ENCODE measurements at places on chromosomes 5 and 9.

- no peak for DNase-seq
Measured at GRCh38 chr9:90799271-90799852, 2.3 kb upstream of the SYK start.

- DNase-seq, result no peak
Measured at GRCh38 chr5:31104775-31105174, 88.7 kb upstream of the CDH6 start.

DNA sequence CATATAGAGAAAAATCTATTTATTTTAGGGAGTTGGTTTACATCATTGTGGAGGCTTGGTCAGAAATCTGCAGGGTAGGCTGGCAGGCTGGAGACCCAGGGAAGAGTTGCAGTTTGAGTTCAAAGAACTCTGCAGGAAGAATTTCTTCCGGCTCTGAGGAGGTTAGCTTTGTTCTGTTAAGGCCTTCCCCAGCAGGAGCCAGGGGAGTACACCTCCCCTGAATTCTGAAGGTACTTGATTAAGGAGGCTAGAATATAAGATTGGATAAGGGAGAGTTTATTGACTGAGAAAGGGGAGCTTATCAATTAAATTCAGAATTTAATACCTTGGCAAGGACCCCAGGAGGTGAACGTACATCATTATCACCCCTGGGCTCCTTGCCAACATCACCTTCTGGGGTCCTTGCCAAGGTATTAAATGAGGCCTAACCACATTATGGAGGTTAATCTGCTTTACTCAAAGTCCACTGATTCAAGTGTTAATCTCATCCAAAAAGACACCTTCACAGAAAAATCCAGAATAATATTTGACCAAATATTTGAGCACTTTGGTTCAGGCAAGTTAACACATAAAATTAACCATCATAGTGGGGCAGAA lies 351.7 kb downstream of the CWC27 start:
- DNase-seq, result no peak

- DNase-seq, result no peak
Measured at GRCh38 chr9:95087659-95088242, 229.8 kb downstream of the FANCC start.

DNA sequence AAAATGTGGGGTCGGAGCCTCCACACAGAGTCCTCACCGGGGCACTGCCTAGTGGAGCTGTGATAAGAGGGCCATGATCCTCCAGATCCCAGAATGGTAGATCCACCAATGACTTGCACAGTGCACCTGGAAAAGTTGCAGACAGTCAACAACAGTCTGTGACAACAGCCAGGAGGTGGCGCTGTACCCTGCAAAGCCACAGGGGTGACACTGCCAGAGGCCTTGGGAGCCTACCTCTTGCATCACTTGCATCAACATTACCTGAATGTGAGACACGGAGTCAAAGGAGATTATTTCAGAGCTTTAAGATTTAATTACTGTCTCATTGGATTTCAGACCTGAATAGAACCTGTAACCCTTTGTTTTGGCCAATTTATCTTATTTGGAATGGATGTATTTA lies 614.1 kb upstream of the CDH9 start:
- DNase-seq, result no peak

DNA sequence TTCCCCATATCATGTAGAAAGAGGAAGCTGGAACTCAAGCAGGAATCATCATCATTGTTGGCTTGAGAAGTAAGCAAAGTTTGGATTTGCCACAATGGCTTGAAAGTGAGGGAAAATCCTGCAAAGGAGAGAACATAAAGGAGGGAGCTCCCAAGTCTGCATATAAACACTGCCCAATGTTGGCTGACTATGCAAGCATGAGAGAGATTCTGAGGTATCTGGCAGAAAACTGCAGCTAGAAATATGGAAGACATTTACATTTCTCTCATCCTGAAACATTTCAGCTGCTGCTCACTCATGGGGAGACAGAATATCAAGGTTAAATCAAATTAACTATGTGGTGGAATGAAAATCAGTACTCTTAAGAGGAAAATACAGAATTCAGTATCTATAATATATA lies 415.6 kb upstream of the TNC start:
- DNase-seq, result no peak

DNA sequence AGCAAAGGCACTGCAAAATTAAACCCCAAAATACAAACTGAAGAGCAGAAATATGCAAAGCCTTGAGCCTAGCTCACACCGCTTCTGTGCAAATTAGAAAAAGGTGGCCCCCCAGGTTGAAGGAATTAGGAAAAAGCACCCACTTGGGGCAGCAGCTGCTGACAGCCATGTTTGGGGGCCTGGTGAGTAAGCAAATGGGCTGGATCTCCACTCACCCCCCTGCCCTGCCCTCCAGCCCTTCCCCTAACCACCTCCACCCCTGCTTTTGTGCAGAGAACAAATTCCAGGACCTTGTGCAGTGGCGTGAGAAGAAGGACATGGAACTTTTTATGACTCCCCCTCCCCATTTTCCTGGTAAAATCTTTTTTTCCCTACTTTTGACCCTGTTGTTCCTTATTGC lies 92.0 kb upstream of the DNAH5 start:
- no peak for DNase-seq

- no peak for DNase-seq
Measured at GRCh38 chr9:121573717-121574485, 74.3 kb upstream of the GGTA1 start.

DNA sequence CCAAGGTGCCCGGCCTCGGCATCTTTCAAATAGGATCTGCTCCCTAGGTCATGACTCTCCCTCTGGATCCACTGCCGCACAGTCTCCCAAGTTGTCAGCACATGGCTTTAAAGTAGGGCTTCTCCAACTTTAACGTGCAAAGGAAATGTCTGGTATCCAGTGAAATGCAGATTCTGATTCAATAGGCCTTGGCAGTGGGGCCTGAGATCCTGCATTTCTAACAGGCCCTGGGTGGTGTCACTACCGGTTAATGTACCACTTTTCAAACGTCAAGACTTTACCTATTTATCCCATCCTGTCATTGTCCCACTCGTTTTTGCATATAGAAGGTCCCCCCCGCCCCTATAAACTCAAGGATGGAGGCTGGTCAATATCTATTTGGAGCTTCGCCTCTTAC lies 137.6 kb upstream of the ZNF618 start:
- DNase-seq, result no peak

- no peak for DNase-seq
Measured at GRCh38 chr5:127671218-127671617, 22.3 kb downstream of the CTXN3 start.

DNA sequence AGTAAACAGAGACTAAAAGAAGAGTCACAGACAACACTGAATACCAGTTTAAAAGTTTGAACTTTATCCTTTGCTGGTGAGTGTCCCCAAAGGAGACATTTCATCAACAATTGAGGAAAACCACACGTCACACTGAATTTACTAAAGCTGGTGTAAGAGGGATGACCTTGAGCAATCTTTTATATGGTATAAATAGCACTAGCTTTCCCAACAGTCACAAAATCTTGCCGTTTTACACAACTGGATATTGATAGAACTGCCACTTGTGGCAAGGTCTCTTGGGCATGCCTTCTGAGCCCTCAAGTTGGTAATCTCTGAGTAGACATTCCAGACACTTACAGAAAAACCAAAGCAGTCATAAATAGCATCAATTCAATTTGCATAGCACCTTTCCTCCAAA lies 311.5 kb upstream of the TARS1 start:
- DNase-seq, result no peak

DNA sequence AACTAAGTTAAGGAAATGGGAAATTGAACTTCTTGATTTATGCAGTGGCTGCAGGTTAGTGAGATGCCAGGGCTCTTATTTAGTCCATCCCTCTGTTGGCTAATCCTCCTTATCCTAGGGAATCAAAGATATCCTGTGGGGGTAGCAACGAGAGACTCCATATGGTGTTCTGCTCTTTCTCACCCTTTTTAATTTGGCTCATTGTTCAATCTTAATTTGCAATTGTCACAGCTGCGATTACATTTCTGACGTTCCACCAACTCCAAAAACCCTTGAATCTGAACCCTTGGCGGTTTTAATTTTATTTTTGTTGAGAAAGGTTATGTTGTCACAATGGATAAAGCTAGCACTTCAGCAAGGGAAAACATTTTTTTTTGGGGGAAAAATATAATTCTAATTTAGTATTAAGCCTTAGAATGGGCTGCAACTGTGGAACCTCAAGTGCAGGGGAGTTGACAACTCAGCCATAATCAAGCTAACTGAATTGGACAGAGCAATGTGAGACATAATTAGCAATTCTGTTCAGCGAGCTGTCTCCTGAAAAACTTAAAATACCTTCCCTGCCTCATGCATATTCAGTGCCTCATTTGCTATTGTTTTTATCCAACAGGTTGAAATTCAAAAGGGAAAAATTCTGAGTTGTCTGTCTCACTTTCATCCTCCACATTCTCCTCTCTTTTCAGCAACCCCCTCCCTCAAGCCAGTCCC lies 91.3 kb downstream of the MAT2B start:
- DNase-seq, result no peak

GRCh38 chr9:81885602-81886001 lies 42.6 kb upstream of the SPATA31D4 start:
- DNase-seq, result no peak

DNA sequence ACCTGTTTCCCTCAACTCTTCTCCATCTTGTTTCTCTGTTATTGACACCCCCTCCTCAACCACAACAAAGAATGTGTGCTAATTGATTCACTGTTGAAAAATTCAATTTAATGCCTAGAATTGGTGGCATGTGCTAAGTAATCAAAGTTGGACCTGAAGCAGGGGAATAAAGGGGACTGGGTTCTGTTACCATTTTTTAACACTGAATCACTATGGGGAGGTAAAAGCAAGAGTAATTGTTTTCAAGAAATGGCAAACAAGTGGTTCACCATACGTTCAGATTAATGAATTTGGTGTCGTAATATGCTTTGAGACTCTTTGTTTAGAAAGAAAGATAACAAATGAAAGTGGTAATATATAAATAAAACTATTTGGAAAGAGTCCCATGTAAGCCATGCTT lies 17.0 kb upstream of the SSBP2 start:
- DNase-seq, result no peak
